Memory B cell (primary cell): ENCODE measurements at places on chromosomes 4 and X.

- DNase-seq = no peak
Measured at GRCh38 chrX:101550751-101551379, 518 bp downstream of the ARMCX1 start.

GRCh38 chr4:115515772-115516171 lies 402.4 kb upstream of the NDST4 start:
- no peak for DNase-seq

GRCh38 chrX:71510161-71510560 lies 22.7 kb upstream of the OGT start:
- no peak for DNase-seq

- DNase-seq = no peak
Measured at GRCh38 chr4:158102904-158103303, 69.9 kb downstream of the GASK1B start.

GRCh38 chrX:13094374-13094773 lies 50.0 kb upstream of the FAM9C start:
- DNase-seq = no peak

DNA sequence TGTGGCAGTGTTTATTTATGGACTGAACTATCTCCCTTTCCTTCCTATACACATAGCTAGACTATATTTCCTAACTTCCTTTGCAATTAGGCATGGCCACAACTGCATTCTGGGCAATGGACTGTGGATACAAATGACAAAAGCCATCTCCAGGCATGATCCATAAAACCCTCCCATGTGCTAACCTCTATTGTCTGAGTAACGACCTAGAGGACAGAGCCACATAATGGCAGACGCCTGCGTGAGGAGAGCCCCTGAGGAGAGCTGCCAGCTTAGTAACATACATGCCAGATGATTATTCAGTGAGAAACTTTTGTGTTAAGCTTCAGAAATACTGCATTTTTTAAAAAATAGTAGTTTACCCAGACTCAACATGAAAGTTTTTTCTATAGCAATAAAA lies 142.9 kb downstream of the ADGRA3 start:
- no peak for DNase-seq

DNA sequence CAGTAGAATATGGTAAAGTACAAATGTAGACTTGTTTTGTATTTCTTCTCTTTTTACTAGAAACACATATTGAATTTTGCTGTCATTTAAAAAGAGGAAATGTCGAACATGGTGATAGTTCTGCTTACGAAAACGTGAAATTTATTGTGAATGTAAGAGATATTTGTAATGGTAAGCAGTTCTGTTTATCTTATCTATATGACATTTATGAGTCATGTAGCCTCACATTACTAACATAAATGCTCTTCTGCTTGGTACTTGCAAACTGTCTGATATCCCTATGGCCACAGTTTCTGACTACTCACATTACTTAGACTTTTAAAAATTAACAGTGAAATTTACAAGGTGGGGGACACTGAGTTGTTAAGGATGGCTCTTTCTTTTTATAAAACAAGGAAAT lies 57.9 kb downstream of the PASD1 start:
- DNase-seq = no peak

- no peak for DNase-seq
Measured at GRCh38 chr4:78544678-78545077, 6.9 kb upstream of the ANXA3 start.

GRCh38 chr4:2934077-2934812 lies 29.0 kb downstream of the NOP14 start:
- peak; percentile 63 for DNase-seq

GRCh38 chr4:54677416-54677815 lies 19.7 kb downstream of the KIT start:
- no peak for DNase-seq

DNA sequence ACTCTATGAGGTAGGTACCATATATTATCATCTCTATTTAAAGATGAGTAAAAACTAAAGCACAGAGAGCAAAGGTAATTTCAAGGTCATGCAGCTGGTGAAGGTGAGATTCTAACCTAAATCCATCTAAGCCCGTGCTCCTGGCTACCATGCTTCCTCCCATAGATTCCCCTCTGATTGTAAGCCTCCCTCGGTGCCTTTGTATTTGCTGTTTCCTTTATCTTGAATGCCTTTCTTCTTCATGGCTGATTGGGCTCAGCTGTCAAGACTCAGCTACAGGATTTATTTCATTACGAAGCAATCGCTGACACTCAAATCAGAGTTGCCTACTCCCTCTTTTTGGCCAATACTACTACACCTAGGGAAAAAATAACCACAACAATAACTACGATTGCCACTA lies 217.1 kb downstream of the ARAP2 start:
- no peak for DNase-seq

DNA sequence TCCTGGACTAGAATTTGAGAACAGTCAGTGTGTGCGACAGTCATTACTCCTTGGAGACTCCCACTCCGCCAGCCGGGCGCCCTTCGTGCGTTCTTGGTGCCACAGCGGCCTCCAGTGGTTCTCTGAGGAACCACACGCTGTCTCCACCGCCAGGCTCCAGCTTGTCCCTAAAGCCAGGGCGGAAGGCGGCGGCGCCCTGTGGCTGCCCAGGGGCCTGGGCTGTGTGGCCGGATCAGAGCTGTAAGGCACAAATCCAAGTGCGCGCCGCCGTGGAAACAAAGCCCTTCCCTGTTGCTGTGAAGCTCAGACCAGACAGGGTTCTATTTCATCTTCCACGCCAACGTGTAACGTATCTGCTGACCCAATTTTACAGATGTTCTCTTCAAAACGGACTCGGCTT lies 34.2 kb downstream of the IDS start:
- DNase-seq = peak; percentile 42

DNA sequence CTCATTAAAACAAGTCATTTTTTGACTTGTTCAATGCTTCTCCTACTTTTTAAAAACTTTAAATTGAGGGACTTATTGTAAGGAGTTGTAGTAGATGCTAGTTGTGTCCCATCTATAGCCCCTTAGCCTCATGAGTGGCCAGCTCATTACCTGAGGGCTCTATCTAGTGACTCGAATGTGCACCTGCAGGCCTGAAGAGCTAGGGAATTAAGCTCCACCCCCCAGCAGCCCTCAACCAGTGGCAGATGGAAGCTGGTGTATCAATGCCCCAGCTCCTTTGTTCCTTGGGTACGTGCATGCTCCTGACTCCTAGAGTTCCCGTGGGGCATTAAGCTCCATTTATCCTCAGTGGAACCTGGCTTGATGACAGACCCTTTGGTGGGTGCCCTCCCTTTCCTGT lies 146.7 kb upstream of the FAM9B start:
- DNase-seq = no peak

DNA sequence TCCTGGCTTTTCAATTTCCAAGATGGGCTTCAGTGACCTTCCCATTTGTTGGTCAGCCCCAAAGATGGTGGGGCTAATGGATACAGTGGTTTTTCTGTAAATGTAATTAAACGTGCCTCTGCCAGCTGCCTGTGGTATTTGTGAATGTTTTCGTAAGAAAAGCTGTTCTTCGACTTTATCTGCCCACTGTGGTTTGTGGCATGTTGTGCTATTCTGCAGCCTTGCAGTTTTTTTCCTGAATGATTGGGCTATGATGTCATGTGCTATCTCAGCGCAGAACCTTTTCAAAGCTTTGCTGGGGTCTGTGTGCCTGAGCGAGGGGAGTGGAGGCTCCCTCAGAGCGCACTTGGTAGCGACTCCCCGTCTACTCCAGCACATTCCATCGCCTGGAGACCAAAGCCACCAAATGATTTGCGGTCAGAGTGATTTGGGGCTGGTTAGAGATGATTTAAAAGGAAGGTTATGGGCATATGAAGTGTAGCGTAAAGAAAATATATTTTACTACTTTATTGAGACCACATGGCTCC lies 137.5 kb downstream of the PALLD start:
- no peak for DNase-seq
